ENCODE measurements at places on chromosomes 3 and 15.

- DNase-seq, result no peak
These were observed 193.4 kb upstream of the UBE2E1 start for GRCh38 chr3:23612296-23612891.

- DNase-seq, result no peak
These were observed 12.0 kb downstream of the CMTM7 start for GRCh38 chr3:32403663-32404062.

DNA sequence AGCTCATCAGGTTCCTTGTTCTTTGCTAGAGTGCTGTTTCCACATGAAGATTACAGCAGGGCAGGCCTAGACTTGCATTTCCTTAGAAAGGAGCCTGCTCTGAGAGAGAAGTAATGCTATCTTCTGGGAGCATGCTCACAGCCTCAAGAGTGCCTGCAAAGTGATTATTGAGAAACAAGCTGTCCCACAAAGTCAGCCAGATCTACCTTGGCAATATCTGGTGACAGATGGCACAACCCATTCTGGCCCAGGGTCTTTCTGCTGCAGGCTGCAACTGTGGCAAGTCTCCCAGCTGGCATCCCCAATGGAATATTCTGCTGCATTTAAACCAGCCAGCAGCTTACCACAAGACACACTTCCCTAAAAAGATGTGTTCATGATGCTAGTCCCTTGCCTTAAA is 29.3 kb downstream of the MTMR10 start:
- no peak for DNase-seq

DNA sequence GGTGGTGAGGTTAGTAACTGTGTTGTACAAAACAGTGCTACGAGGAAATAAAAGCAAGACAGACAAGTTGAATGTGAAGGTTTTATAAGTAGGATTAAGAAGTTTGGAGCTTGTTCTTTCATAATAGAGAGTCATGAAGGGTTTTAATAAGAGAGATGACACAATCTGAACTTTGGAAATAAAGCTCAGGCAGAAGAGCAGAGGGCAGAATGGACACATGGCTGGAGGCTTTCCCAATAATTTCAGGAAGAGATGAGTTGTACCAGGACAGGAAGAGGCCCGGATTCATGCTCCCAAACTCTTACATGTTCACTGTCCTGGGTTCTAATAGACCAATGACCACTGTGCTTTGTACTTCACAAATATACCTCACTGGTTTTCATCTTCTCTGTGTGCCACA is 194.8 kb downstream of the SLC9A9 start:
- DNase-seq, result no peak

DNA sequence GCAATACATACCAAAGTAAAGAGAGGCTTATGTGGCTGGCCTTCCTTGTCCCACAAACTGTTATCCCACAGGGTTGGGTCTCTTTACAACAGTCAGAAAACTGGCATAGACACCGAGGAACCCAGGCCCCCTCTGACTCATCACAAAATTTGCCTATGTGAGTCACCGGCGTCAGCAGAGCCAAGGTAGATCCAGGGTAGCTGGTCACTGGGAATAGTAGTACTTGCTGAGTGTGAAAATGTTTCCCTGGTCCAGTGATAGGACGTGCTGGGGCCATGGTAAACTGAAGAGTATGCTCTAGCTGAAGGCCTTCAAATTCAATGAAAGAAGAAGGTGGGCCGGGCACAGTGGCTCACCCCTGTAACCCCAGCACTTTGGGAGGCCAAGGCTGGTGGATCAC is 27.1 kb upstream of the SKIL start:
- no peak for DNase-seq

DNA sequence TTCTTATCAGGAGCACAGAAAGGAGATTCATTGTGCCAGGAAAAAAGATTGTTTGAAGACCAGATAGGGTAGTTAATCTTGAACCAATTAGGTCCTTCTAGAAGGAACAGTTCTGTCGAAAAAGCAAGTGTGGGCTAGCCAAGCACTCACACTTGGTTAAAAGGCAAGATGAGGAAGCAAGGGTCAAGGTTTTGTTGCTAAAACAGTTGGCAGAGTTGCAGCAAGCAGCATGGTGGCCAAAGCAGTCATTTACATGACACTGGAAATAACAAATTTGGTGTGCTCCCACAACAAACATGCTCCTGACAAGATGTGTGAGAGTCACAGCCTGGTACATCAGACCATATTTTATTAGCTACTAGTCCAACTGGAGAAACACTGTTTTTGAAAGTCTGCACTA is 228.0 kb upstream of the CFAP20DC start:
- DNase-seq, result no peak

GRCh38 chr3:48555231-48555948 is 1.2 kb downstream of the PFKFB4 start:
- no peak for DNase-seq

DNA sequence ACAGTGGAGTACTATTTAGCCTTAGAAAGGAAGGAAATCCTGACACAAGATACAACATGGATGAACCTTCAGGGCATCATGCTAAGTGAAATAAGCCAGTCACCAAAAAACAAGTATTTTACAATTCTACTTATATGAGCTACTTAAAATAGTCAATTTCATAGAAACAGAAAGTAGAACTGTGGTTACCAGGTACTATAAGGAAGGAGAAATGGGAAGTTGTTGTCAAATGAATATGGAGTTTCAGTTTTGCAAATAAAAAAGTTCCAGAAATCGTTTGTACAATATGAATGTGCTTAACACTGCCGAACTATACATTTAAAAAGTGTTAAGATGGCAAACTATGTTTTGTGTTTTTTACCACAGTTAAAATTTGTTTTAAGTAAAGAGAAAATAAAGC is 26.8 kb downstream of the TRANK1 start:
- no peak for DNase-seq

GRCh38 chr3:37174532-37175126 is at the start of gene LRRFIP2:
Gene LRRFIP2, minus strand, starts transcription at chr3:37174582. Its CDS starts 25,599 bp downstream, at chr3:37148983.
- DNase-seq, result no peak

GRCh38 chr15:25058080-25058785 is 103.4 kb downstream of the SNRPN start:
- no peak for DNase-seq

DNA sequence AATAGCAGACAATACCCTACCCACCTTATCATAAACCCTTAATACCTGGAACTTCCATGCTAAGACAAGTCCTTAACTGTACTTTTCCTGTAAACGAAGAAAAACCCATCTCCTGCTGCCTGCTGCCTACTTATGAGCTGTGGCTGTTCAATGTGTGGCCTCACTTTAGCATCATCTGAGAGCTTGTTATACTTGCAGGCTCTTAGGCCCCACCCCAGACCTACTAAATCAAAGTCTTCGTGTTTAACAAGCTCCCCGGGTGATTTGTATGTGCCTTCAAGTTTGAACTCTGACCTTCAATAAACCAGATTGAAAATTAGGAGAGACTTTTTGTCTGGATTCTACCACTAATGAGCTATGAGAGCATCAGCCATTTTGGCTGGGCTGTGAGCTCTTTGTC is 29.3 kb downstream of the TMEM41A start:
- no peak for DNase-seq

DNA sequence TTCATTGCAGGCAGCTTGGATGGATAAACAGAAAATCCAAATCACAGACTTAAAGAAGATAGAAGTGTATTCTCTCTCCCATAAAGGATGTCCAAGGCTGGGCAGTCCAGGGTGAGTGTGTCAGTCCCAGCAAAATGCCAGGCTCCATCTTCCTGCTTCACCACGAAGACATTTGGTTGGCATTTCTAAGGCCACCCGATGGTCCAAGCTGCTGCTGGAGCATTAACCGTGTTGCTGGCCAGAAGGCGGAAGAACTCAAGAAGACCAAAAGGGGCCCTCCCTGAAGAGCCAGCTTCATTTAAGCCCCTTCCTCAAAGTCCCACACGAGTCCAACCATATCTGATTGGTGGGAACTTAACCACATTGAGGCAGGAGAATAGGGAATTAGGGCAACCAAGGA is 3.0 kb upstream of the CYP11A1 start:
- DNase-seq, result no peak

DNA sequence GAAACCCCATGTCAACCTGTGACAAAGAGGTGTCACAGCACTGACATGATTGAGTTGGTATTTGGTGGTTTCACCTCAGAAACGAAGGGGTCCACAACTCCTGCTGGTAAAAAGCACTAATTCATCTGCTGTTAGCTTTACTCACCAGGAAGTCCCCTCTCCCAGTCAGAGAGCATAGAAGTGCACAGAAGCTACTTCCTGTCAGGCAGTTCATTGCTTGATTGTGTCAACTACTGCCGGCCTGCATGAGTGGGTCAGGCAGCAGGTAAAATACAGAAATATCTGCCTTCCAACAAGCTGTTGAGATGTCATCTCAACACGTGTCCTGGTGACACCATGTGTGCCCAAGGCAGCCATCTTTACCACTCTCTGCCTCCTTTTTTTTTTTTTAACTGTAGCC is 596.6 kb upstream of the NR2F2 start:
- no peak for DNase-seq

DNA sequence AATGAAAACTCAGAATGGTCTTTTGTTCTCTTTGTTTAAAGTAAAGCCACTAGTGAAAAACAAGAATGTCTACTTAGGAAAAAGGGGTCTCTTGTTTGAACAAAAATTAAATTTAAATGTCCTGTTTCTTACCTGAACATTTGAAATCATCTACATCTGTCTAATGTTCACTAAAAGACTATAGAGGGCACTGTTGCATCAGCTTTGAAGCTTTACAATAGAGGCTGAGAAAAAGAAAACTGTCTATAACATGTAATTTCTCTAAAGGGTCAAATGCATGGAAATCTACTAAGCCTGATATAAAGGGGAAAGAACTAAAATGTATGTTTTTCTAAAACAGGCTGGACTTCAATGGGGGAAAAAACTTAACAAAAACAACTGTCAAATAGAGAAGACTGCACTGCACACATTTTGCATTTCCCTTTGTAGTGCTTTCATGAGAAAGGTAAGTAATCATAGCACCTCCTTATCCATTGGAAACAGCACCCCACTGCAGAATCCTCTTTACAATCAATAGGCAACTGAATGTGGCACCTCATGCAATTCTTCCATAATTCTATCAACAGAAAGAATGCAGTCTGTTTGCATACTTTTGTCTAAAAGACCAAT is 26.3 kb downstream of the DPH6 start:
- DNase-seq, result no peak

GRCh38 chr3:23209747-23210487 is 6.8 kb downstream of the UBE2E2 start:
- no peak for DNase-seq

- no peak for DNase-seq
These were observed 48.7 kb downstream of the GPD1L start for GRCh38 chr3:32155117-32155516.
